NCI-H446 (cell line): ENCODE measurements at places on chromosomes 16 and 17.

DNA sequence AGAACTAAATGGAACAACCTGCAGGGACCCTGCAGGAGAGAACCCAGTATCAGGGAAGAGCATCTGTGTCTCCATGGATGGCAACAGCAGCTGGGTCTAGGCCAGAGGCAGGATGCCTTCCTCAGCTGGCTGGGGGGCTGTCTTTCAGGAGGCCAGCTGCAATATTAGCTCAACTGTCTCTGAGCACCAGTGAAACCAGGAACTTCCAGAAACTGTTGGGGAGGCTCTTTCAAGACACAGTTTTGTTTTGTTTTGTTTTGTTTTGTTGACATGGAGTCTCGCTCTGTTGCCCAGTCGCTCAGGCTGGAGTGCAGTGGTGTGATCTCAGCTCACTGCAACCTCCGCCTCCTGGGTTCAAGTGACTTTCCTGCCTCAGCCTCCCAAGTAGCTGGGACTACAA, 7.6 kb downstream of the GPR142 start:
- DNase-seq: no peak

GRCh38 chr17:60102632-60103096, 23.9 kb upstream of the HEATR6 start:
- no peak for DNase-seq

GRCh38 chr17:34424814-34425491, 61.9 kb upstream of the CCL1 start:
- no peak for DNase-seq

GRCh38 chr16:88809068-88809675, 2.6 kb downstream of the APRT start:
- DNase-seq: no peak

DNA sequence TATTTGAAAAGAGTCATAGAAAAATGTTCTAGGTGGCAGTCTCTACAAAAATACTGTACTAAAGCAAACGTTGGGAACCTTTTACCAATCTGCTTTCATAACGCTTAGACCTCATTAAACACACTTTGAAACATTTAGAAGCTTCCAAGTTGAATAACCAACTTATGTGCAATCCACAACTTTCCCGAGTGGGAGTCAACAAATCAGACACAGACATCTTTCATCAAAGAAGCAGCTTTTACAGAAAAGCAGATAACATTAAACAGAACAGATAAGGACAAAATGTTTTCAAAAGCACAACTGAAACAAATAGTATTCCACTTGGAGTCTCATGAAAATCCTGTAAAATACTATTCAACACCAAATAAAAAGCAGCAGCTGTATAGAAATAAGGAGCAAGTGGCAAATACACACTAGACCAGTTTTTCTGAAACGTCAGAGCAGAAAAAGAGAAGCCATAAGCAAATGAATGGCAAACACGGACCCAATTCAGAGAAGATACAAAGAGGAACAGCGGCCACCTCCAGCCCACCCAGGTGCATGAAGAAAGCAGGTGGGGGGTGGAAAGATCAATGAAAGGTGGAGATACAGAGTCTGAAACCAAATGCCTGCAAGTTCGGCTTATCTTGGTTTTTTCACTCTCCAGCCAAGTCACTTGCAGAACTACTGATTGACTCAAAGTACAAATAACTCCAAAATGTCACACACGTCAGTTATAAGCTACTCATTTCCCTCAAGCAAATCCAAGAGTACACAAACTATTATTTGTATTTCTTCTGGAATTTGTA, 18.4 kb upstream of the FBF1 start:
- DNase-seq: no peak

GRCh38 chr17:28180449-28180848, 138.0 kb downstream of the NLK start:
- no peak for DNase-seq

DNA sequence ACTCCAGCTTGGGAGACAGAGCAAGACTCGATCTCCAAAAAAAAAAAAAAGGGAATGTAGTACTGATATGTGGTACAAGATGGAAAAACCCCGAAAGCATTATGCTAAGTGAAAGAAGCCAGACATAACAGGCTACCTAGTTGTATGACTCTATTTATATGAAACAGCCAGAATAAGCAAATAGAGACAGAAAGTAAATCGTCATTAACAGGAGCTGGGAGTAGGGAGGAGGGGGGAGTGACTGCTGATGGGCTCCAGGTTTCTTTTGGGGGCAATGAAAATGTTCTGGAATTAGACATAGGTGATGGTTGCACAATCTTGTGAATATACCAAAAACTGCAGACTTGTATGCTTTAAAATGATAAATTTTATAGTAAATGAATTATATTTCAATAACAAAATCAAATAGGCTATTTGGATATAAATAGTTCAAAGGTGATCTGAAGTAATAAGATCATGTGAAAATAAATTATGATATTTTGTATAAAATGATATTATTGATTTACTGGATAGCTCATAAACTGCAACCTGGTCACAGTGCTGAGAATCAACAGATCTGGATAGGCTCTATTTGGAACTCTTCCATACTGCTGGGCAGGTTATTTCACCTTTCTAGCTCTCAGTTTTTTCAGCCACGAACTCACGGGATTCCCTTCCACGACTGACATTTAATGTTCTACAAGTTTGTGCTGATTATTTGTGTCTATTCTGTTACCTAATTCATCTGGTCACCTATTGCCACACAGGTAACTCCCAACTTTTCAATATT, 27.1 kb downstream of the ZNF652 start:
- DNase-seq: no peak

GRCh38 chr17:29746669-29747068, 124.0 kb upstream of the CORO6 start:
- no peak for DNase-seq

DNA sequence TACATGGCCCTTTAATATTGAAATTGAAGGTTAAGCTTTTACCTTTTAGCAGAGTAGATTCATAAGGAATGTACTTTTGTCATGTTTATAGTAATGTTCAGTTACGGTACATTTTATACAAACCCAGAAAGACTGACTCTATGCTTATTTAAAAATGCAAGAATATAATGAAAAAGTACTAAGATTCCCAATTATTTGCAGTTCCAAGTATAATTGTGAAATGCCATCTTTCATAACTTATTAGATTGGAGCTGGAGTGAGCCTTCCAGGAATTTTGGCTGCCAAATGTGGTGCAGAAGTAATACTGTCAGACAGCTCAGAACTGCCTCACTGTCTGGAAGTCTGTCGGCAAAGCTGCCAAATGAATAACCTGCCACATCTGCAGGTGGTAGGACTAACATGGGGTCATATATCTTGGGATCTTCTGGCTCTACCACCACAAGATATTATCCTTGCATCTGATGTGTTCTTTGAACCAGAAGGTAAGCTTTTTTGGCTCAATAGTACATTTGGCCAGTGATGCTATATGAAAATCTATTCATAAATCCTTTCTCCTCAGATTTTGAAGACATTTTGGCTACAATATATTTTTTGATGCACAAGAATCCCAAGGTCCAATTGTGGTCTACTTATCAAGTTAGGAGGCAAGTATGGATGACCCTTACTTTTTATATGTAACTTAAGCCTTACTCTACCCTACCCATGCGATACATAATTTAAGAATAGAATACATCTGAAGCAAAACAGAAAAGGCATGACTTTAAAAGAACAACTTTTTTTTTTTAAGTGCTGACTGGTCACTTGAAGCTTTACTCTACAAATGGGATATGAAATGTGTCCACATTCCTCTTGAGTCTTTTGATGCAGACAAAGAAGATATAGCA, 4.2 kb downstream of the SRSF2 start:
- DNase-seq: peak; percentile 55

- no peak for DNase-seq
Observed at GRCh38 chr17:14289162-14289561, 11.7 kb upstream of the HS3ST3B1 start.

GRCh38 chr16:60137891-60138290, 1403.8 kb upstream of the GOT2 start:
- DNase-seq: no peak

DNA sequence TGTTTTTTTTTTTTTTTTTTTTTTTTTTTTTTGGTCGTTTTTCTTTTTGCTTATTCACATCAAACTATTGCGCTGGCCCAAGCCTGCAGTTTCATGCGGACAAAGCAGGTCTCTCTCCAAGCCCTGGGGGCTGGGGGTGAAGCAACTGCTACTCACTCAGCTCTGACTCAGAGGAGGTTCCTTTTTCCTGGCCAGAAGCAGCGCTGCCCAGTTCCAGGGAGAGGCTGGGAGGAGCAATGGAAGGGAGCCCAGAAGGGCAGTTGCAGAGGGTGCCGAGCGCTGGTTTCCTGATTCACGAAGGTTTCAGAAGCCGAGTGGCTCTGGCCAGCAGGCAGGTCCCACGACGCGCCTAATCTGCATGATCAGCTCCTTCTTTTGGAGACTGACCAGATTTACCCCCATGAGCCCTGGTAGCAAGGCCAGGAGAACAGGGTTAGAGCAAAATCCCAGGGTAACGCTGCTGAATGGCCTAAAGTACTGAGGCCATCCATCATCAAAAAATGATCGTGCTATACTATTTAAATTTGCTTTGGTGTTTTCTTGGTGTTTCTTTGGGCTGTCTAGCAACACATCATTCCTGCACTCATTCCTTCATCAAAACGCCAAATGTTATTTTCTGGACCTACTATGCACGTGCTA, 144.7 kb upstream of the SOX9 start:
- peak; percentile 74 for DNase-seq

GRCh38 chr16:1491327-1491726, 1.8 kb upstream of the TELO2 start:
- DNase-seq: no peak

DNA sequence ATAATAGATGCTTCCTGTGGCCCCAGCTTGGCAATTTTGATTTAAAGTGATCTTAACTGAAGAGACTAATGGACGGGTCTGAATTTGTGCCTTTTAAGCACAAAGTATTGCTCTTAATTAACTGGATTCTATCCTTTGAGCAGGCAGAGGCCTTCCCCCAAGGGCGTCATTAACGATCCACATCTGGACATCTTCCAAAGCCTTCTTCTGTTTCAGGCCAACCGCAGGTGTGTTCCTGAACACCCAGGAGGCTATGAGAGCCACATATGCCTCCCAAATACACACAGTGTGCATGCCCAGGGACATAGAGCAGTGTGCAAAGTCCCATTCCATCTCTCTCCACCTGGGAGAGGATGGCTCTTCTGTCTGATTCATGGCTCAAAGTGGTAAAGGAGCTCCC, 42.3 kb downstream of the MAPT start:
- DNase-seq: no peak

GRCh38 chr16:28587386-28587785, 9.5 kb downstream of the SULT1A2 start:
- no peak for DNase-seq

GRCh38 chr16:24988593-24989338, 26.4 kb downstream of the ARHGAP17 start:
- no peak for DNase-seq

- DNase-seq: no peak
Observed at GRCh38 chr17:4573669-4574068, 10.7 kb upstream of the SMTNL2 start.

DNA sequence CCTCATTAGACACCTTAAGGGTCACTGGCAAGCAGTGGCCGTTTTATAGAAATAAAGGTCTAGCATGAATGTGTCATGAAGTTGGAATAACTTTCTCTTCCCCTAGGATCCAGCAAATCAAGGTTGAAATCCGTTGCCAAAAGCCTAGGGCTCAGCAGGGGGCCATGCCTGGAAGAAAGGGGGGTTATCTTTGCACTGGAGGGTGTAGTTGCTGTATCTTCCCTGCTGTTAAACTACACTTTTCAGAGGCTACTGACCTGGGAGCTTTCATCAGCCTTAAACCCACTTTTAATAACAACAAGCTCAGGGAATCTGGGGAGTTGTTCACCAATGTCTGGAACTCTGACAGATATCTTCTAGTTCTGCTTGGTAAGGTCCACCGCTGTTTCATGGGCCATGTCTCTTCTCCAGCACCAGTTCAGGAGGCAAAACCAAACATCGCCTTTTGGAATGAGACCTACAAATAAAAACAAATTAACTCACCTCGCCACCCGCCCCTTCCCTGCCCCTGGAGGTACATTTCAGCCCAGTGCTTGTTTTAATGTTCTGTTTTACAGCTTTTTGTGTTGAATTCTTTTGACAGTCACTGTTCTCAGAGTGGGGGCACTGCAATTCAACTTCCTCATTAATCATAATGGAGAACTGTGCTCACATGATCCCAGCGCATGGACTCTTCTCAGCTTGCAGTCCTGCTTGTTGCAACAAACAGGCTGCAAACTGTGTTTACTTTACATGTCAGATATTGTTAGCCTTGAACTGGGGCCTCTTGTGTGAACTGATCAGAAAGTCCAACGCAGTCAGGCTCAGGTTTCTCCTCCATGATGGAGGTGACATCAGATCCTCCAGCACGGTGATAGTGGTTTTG, 508.7 kb downstream of the KCNJ2 start:
- DNase-seq: no peak

DNA sequence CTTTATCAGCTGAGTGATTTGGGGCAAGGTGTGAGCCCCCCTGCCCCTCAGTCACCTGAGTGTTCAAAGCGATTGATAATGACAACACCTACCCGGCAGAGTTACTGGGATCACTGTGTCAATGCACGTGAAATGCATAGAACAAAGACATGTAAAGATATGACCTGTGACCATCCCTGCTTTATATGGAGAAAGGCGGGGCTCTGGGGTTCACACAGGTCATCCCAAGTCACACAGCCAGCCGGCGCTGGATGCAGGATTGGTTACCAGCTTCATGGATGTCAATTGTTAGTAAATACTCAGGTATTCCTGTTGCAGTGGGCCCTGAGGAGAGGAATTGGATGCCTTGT, 64.4 kb downstream of the CRISPLD2 start:
- DNase-seq: no peak

GRCh38 chr16:82852388-82853008, 225.7 kb downstream of the CDH13 start:
- DNase-seq: no peak
